ENCODE measurements at places on chromosomes 7 and 10.

DNA sequence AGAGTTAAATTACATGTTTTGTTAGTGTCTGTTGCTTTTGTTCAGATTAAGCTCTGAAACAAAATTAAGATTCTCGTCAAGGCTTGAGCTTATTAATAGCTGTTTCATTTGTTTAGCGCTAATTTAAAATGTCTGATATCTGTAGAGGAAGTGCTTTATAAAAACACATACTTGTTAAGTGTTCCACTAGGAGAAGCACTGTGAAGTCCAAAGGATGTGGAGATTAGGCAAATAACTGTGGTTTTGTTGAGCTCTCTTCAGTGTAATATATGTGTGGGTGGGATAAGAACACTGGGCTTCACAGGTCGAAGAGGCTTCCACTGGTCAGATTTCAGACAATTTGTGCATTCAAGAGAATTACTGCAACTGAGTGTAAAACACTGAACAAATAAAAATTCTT lies 242.0 kb downstream of the AUTS2 start:
- DNase-seq = no peak

- DNase-seq = no peak
Measured at GRCh38 chr10:90592638-90593302, 265.1 kb downstream of the HTR7 start.

DNA sequence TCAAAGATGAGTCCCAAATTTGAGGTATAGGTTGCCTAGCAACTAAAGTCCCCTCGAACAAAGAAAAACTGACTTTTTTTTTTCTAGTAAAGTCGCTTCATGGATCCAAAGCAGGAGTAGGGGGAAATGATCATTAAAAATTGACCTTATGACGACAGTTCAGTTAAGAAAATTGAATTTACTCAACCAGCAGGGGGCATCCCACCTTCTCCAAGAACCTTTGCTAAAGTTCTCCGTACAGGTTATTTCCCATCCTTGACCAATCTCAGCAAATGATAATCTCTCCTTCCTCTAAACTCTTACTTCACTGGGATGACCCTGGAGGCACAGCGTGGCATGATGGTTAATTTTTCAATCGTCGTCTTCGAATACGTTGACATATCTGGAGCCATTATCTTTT lies 228.3 kb downstream of the CALN1 start:
- no peak for DNase-seq

- no peak for DNase-seq
Measured at GRCh38 chr7:80481196-80481884, 30.5 kb downstream of the GNAT3 start.

- DNase-seq = no peak
Measured at GRCh38 chr10:70551466-70551865, 51.1 kb downstream of the PRF1 start.

GRCh38 chr7:95586951-95587301 lies 9.4 kb downstream of the PDK4 start:
- DNase-seq = no peak

- no peak for DNase-seq
Measured at GRCh38 chr7:82395147-82395546, 48.4 kb downstream of the CACNA2D1 start.

DNA sequence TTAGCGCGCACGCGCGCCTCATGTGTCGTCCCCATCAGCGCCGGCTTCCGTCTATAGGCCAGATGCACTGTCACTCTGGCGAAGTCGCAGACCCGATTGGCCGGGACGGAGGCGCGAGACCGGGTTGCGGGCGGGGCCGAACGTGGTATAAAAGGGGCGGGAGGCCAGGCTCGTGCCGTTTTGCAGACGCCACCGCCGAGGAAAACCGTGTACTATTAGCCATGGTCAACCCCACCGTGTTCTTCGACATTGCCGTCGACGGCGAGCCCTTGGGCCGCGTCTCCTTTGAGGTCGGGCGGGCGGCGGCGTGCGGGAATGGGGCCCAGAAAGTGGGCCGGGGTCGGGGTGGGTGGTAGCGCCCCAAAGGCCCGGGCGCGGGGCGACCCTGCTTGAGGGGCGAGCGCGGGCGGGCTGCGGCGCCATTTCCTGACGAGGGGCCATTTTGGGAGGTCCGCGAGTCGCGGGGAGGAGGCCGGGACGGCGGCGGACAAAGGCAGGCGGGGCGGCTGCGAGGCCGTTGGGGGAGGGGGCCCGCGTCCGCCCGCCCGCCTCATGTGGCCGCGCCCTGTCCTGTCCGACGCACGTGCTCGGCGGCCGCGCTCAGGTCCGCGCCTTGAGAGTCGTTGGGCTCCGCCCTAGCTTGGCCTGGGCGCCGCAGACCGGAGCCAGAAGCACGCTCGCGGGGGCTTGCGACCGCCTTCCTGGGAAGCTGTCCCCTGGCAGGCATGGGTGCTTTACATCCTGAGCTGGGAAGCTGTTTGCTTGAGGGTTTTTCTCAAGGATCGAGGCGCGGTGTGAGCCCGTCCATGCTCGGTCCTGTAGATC lies at the start of gene PPIA:
PPIA (plus strand) TSS at position 178 of the 825 bp plus-strand sequence; CDS start at position 222, 44 bp downstream.
- DNase-seq = peak; percentile 97

DNA sequence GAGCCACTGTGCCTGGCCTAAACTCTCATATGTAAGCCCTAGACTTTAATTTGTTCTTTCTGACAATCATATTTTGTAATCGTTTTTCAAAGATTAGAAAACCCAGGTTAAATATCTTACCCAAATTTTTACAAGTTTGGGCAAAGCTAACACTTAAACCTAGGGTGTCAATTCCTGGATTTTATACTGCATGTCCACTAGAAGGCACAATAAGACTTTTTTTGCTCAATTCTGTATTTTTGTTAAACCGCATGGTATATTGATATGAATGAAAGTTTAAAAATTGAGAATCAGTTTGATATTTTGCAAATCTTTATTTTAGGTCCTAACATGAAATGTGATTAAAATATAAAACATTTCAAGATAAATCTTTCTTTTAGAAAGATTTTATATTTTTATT lies 29.3 kb downstream of the DYNC2I1 start:
- DNase-seq = no peak

DNA sequence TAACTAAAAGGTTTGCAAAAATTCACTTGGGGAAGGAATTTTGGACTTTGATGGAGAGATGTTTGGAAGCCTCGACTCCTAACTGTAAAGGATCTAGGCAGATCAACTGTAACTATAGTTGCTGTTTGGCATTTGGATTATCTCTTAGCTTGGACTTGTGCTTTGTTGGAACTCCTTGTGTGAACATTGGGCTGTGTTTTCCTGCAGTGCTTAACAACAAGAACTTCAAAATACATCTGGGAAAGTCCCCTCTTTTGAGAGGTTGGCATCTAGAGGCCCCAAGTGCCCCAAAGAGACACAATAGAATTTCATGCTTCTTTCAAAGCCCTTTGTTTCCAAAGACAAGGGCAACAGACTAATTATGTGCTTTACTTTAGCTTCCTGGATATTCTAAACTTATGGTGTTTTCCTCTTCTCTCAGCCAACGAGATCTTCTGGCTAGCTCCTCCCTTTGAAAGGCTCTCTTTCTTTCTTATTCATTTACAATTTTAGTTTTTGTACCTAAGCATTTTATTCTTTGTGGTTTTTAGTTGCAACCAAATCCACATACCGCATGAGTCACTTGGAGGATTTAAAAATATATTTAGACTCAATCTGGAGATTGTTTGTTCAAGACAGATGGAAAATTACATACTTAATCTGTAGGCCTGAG lies 11.6 kb downstream of the ABCA13 start:
- no peak for DNase-seq

- DNase-seq = no peak
Measured at GRCh38 chr10:32982911-32983909, 25.2 kb upstream of the ITGB1 start.

GRCh38 chr10:83127942-83128575 lies 1011.2 kb upstream of the GHITM start:
- no peak for DNase-seq

DNA sequence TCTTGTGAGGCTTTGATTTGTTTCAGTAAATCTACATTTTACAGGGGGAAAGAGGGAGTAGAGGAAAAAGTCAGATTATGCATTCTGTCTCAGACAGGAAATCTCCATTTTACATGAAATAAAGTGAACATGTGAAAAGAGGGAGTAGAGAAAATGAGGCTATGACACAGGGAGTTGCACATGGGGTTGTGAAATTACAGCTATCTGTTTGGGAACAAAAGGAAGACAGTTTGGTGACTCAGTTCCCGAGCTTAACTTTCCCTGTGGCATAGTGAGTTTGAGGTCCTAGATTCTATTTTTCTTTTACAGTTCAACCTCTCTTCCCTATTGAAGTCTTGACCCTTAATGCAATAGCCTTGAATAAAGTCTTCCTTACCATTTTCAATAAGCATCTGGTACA lies 63.2 kb upstream of the AGR3 start:
- no peak for DNase-seq

DNA sequence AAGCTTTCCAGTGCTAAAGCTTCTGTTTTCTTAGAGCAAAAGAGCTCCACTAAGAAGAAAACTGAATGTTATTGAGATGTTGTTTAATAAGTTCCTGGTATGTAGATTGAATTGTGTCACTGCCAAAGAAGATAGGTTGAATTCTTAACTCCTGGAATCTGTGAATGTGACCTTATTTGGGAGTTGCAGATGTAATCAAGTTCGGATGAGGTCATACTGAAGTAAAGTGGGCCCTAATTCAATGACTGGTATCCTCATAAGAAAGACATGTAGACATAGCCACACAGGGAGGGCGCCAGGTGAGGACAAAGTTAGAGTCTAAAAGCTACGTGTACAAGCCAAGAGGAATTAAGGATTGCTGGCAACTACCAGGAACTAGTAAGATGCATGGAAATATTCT lies 732.1 kb upstream of the C7orf33 start:
- DNase-seq = no peak

- DNase-seq = no peak
Measured at GRCh38 chr7:94656925-94657731, 1.2 kb upstream of the SGCE start.

- DNase-seq = no peak
Measured at GRCh38 chr7:1459920-1460820, 900 bp upstream of the MICALL2 start.

GRCh38 chr10:83253011-83253671 lies 886.2 kb upstream of the GHITM start:
- DNase-seq = no peak

GRCh38 chr7:67618556-67619162 lies 622.0 kb downstream of the TYW1 start:
- DNase-seq = no peak

GRCh38 chr7:98988641-98989040 lies 110.3 kb downstream of the TRRAP start:
- no peak for DNase-seq

- DNase-seq = no peak
Measured at GRCh38 chr10:5043716-5044115, 40.1 kb upstream of the AKR1C2 start.

- DNase-seq = no peak
Measured at GRCh38 chr7:140165422-140165821, 11.4 kb downstream of the KDM7A start.

DNA sequence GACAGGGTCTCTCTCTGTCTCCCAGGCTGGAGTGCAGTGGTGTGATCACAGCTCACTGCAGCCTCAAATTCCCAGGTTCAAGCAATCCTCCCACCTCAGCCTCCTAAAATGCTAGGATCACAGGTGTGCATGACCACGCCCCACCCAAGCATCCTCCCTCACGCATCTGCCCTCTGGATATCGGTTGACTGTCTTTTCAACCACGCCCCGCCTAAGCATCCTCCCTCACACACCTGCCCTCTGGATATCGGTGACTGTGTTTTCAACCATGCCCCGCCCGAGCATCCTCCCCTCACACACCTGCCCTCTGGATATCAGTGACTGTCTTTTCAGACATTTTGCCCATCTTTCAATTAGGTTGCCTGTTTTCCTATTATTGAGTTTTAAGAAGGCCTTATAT lies 140.5 kb downstream of the MAD1L1 start:
- DNase-seq = no peak

DNA sequence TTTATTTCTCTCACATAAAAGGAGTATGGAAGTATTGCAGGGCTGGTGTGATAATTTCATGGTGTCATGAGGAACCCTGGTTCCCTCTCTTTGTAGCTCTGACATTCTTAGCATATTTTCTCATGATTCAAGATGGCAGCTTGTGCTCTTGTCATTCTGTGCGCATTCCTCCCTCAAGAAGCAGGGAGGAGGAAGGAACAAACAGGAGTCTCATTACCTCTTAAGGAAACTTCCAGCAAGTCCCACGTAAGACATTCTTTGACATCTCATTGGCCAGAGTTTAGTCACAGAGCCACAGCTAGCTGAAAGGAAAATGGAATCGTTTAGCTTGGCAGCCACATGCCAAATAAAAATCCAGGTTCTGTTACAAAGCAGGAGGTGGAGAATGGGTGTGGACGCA lies 546.8 kb downstream of the LRMDA start:
- DNase-seq = no peak

GRCh38 chr7:146262527-146262926 lies 145.9 kb downstream of the CNTNAP2 start:
- no peak for DNase-seq

DNA sequence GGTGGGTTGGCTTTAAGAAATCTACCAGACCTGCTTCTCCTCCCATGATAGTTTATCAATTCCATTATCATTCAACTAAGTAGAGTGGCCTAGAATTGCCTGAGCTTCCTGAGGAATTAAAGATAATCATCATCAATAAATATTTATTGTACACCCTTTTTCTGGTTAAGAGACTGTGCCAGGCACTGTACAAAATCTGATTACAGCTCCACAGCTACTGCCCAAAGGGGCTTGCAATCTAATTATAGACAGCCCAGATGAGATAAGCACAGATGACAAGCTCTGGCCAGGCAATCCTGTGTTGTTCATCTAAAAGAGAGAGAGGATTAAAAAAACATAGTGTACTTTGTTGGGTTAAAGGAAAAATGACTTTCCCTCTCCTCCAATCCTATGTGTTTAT lies 586.4 kb downstream of the GATA3 start:
- no peak for DNase-seq

DNA sequence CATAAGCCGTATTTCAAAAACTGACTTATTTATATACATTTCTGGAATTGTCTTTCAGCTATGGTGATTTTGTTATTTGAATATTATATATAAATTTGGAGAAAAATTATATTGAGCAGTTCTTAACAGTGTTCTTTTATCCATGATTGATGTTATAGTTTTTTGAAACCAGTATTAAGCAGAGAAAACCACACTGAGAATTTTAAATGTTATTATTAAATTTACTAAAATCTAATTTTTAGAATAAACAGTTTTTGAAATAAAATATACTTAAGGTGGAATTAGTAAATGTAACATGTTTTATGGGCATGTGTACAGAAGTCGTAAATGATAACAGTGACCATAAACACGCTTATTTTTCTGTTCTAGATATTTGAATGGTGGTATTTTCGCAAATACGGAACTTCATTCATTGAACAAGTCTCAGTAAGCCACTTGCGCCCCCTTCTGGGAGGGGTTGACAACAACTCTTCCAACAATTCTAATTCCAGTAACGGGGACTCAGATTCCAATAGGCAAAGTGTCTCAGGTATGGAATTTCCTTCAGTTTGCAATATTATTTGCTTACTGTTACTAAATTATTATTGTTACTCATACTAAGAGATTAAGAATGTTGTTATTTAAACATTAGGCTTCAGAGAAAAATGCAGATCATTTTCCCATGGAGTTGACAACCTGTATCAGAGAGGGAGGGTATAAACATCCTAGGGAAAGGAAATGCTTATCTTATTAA lies 166.1 kb downstream of the ST7 start:
- DNase-seq = peak; percentile 26

GRCh38 chr10:16117305-16117695 lies 257.0 kb upstream of the MINDY3 start:
- DNase-seq = no peak
